Urinary bladder (tissue), 4 donors: ENCODE measurements at places on chromosomes 13 and 19. TPM values are rescaled to one million over a fixed set of nuclear protein-coding genes. Genes with fewer than 3 reads are reported as not detected.

- no peak for DNase-seq
Measured at GRCh38 chr19:55287361-55288079, 3.7 kb downstream of the BRSK1 start.

DNA sequence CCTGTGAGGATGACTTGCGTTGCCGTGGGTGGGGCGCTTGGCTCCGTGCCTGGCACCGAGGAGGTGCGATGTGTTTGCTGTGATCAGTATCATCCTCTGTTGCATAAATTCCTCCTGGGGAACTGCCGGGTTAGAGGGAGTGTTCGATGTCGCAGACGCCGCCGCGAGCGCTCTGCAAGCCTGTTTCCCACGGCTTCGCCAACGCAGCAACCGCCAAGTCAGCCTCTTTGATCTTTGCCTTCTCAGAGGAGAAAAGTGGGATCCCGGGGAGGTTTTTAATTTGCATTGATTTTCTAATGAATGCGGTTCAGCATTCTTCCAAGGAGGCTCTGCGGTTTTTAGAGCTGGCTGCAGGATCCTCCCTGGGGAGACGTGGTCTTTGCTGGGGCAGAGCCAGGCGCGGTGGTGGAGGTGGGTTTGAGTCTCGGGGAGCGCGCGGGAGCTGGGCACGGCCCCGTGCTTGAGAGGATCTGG, 7.6 kb downstream of the GPR32 start:
- no peak for DNase-seq

GRCh38 chr13:99737481-99738245, 233.9 kb downstream of the ZIC5 start:
- DNase-seq: no peak

Gene IRF3
- polyA plus RNA-seq: 84.9 TPM

Gene PRODH2
- polyA plus RNA-seq: 0.18 TPM

DNA sequence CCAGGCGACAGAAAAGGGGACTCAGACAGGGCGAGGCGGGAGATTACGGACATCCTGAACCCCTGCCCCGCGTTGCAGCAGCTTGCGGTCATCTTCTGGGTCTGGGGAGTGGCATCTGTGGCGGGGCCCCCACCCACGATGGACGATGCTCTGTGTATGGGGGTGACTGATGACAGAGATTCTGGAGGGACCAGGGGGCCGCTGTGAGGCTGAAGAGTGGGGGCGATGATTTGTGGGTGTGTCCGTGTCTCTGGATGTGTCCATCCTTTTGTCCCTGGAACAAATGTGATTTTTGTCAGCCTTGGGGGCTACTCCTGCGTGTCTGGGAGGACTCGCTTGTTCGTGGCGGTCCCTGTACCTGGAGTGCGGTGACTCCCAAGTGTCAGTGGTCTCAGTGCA, 17.7 kb downstream of the ZNF77 start:
- DNase-seq: no peak

DNA sequence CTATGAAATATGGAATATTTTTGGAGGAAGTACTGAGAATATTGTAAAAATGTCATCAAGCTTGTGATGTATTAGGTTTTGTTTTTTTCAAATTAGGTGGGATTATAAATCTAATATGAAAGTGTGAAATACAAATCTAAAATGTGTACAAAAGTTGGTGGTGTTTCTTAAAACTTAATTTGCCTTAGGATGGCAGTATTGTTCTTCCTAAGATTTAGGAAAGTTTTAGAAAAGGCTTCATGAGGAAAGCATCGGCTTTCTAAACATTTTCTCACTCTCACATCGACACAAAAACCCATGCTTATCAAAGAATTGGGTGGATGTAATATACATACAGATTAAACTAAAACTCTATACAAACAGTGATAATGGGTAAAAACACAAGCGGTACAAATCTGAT, 972.0 kb upstream of the PCDH20 start:
- no peak for DNase-seq

DNA sequence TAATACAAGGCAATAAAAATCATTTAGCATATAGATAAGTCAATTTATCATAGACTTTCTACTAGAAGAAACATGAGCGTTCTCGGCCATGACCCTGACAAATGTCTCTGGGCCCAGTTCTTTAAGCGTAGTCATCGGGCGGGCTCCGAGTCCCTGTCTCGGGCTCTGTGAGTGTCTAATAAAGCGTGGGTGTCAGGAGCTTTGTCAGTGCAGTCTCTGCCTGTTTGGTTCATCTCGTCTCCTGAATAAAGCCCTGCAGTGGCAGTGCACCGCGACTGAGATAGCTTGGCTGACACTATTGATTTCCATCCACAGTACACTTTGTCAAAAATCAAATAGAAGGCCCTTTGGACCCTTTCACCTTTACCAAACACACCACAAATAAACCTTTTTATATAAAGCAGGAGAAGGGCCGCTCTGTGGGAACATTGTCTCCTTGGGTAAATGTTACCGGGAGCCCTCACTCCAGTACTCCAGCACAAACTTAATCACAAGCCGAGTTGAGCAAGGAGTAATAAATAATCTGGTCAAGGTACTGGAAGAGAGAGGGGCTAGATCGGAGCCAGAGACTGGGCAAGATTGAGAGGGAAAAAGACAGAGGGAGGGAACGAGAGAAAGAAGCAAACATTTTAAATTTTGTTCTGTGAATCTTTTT, 368.2 kb upstream of the TSHZ3 start:
- no peak for DNase-seq

- DNase-seq: no peak
Measured at GRCh38 chr19:14347999-14348889, 33.0 kb upstream of the ADGRE5 start.
